ENCODE measurements at places on chromosomes 5 and 9.
A peak's percentile ranks its signal among the peaks of the same experiment; 100 is the strongest.

- DNase-seq = no peak
Observed at GRCh38 chr5:29054694-29055093, 2016.3 kb upstream of the CDH9 start.

- no peak for DNase-seq
Observed at GRCh38 chr5:90613918-90614504, 55.4 kb downstream of the ADGRV1 start.

DNA sequence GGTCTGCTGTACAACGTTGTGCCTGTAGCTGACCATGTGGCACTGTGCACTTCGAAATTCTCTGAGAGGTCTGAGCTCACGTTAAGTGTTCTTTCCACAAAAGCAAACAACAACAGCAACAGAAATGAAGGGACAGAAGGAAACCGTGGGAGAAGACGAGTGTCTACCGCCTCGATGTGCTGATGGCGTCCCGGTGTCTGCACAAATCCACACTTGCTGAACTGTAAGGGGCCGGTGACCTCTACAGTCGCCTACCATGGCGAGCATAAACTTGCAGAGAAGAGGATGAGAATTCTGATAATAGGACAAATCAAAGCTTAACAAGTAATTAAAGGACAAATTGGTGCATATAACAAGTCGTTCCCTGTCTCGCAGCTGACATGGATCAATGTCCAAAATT lies 114.0 kb downstream of the ADAMTS2 start:
- no peak for DNase-seq

DNA sequence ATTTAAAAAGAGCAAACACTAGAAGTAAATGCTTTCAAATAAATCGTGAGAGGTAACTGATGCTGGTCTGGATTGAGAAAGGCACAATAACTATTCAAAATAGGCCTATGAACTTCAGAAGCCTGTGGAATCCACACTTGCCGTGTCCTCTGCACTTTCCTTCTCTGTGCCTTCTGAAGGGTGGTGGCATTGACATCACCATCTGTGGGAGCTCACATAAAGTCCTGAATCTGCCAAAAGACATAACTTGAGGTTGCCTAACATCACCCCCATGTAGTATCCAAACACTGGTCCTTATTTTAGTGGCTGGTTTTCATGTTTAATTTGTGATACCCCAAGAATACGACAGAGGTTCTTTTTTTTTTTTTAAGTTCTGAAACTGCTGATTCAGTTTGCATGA lies 59.8 kb downstream of the IRF1 start:
- no peak for DNase-seq

- DNase-seq = peak; percentile 15
Observed at GRCh38 chr9:3337515-3338225, 188.1 kb downstream of the RFX3 start.

- no peak for DNase-seq
Observed at GRCh38 chr5:643811-644271, 31.7 kb downstream of the CEP72 start.

GRCh38 chr5:113036321-113036720 lies 59.7 kb downstream of the DCP2 start:
- no peak for DNase-seq

Data from BJ (cell line).